ENCODE measurements at places on chromosomes 1 and 21.

DNA sequence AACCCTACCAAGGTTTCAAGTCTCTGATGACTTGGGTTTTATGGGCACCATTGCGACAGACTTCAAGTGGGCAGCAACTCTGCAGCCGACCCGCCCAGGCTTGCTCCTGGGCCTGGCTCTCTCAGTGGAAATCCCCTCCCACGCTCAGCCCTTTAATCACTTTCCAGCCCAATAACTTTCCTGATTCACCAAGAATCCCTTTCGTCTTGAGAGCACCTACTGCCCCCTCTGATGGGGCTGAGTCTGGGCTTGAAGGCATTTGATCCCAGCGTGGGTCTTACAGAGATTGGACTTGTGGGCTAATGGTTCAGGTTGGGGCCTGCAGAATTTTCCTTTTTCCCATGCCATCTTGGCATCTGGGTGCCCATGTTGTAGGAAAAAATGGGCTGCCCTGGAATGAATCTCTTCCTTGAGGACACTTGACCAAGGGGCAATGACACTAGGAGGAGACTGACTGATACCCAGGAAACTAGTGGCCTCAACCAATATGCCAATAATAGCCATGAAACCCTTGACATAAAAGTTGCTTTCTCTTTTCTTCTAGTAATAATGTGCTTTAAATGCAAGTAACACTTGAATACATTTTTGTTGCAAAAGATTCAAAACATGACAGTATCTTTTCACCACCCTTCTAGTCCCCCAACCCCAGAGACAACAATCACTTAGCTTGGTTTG, 7.8 kb upstream of the PHLDA3 start:
- DNase-seq = peak; percentile 72

DNA sequence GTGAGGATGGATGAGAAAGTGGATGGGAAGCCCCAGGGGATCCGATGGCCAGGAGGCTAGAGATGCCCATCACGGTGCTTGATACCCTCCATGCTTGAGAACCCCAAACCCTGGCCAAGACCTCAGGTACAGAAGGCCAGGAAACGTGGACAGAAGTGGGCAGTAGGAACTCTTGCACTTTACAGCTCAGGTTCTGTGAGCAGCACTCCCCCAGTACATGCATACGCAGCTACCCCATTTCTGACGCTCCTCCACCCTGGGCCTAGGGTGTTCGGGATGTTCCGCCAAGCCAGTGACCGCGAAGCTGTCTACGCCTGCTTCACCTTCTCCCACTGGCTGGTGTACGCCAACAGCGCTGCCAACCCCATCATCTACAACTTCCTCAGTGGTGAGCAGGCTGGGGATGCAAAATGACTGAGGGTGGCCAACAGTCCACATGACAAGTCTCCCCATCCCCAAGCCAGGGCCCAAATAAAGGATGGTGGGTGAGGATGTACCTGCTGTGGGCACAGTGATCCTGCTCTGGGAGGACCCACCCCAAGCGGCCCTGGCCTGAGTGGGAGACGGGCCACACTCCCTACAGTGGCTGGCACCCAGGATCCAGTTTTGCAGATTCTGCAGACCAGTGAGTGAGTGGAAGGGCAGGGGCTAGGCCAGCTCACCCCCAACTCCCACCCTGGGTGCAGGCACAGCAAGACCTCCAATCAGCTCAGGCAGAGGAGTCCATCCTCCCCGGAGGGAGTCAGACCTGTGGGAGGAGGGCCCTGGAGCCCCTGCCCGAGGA, 7.4 kb downstream of the HCRTR1 start:
- DNase-seq = no peak

DNA sequence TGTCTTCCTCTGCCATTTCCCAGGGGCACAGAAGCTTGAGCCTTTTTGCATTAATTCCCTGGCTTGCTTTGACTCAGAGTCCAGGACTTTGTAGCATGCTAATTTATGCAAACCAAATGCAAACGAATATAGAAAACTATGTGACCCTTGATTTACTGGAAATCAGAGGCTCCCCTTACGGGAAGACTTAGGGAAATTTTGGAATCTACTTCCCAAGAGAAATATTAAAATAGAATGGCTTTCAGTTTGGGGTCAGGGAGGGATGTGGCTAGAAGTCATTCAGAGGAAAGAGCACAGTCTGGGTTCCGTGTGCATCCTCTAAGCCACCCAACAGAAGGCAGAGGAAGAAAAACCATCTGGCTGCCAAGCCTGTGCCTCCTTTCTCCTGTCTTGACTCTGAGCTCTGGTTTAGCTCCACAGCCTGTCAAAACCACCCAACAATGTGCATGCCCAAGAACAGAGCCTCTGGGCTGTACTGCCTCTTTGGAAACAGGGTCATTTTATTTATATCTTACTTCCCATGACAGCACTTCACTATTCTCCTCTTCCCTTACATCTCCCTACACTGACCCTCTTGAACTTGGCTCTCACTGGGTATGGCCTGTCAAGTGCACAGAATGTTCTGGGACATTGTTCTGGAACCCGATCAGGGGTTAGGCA, 30.1 kb downstream of the ATF3 start:
- no peak for DNase-seq

- DNase-seq = no peak
Observed at GRCh38 chr1:152460529-152460899, 46.5 kb upstream of the CRNN start.

DNA sequence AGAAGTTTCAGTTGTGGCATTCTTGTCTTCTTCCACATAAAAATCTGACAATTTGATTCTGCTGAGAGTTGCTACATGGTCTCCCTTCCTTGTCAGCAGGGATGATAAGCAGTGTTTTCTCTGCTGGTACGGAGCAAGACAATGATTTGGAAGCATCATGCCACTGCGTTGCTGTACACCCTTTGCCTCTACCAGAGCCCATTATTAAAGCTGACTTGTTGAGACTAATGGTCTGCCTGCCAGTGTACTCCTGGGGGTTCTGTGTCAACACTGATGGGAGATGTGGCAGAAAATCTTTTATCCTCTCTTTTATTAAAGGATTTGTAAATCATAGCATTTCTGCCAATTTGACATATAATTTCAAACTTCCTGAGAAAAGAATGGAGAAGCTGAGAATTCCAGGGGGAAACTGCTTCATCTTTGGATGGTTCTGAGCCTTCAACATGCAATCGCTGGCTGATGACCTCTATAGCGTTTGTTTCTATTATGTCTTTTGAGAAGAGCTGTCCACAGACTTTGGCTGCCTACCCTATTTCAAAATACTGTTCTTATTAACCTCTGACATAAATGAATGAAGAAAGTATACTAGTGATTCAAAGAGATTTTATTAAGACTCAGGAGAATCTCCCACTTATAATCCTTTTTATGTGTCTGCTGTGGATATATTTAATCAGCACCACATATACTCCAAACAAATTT, 47.9 kb upstream of the DYNLT5 start:
- no peak for DNase-seq

DNA sequence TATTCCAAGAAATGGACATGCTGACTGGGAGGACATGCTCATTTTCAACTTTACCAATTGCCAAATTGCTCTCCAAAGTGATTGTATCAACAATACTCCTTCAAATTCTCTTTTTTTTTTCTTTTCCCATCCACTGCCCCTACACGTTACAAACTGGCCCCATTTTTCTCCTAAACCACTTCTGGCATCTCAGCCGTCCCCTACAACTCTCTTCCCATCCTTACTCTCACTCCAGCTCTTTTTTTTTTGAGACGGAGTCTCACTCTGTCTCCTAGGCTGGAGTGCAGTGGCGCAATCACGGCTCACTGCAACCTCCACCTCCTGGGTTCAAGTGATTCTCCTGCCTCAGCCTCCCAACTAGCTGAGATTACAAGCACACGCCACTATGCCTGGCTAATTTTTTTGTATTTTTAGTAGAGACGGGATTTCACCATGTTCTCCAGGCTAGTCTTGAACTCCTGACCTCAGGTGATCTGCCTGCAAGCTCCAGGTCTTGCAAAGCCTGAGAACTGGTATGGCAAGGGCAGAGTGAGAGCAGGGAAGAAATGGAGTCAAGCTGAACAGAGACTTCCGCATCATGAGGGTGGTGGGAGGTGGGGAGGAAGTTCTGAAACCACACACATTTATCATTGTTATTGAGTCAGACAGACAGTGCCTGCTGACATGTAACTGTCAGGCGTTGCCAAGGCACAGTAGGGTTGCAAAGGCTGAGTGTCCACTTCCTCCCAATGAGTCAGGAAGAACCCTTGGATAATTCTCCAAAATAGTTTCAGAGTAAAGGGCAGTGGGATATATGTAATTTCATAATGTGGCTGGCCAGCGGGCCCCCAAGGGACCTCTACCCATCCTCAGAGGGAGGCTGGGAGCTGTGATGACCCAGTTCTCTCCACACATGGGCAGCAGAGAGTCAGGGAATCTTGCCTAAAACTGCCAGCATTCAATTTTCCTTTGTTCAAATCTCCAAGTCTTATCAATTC, 17.4 kb downstream of the CELA3A start:
- peak; percentile 98 for DNase-seq

DNA sequence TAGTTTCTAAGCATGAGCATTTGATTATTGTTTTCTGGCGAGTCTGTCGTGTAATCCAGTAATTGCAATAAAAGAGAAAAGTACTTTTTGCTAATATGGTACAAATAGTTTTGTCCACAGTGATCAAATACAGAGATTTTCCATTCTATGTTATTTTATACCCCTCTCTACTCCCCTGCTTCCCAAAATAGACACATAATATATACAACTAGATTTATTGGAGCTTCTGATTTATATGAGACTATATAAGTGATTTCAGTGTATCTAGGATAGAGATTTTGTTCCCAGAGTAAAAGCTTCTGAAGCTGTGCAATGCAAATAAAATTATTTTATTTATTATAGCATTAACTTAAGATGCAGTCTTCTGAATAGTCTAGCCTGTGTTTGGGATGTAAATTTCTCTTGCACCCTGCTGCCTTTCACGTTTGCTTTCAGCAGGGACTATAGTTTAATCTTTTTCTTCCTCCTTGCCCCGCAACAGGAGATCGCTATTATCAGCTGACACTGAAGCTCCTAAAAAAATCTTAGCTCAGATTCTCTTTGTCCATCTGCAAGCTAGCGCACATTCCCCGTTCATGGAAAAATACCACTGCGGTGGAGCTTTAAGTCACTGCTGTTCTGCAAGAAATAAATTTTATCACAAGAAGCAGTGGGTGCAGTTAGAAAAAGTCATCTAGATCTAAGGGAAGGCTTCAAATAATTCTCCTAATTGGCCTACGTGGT, 273.3 kb downstream of the DISC1 start:
- DNase-seq = no peak

DNA sequence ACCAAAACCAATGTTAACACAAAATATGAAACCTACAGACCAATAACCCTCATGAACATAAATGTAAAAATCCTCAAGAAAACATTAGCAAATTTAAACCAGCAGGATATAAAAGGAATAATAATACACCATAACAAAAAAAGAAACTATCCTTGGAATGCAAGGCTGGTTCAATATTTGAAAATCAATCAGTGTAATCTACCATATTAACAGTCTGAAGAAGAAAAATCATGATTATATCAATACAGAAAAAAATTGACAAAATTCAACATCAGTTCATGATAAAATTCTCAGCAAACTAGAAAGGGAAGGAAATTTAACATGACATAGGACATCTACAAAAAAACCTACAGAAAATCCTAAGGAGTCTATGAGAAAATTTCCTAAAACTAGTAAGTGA, 19.8 kb downstream of the PRMT2 start:
- DNase-seq = no peak

- peak; percentile 62 for DNase-seq
Observed at GRCh38 chr1:151639466-151639865, 27.6 kb downstream of the SNX27 start.

- no peak for DNase-seq
Observed at GRCh38 chr1:1118011-1118875, 2.4 kb upstream of the C1orf159 start.

GRCh38 chr1:148308832-148309458, 156.9 kb upstream of the NBPF11 start:
- DNase-seq = no peak

- DNase-seq = no peak
Observed at GRCh38 chr1:86703696-86704457, 499 bp upstream of the SH3GLB1 start.

- DNase-seq = no peak
Observed at GRCh38 chr1:57839067-57839466, 415.2 kb upstream of the DAB1 start.

DNA sequence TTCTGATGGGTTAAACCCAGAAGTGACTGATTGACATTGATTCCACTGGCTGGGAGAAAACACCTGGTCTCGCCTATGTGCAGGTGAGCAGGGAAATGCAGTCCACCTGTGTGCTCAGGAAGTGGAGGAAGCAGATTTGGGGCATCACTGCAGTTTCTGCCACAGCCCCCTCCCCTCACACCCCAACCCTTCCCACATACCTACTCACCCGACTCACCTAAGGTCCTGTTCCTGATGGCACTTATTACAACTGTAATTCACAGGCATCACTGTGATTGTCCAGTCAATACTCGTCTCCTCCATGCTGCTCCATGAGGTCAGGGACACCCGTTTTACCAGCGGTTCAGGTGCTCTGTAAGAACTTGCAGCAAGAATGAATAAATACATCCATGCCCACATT, 68.5 kb downstream of the PCP4 start:
- DNase-seq = no peak

DNA sequence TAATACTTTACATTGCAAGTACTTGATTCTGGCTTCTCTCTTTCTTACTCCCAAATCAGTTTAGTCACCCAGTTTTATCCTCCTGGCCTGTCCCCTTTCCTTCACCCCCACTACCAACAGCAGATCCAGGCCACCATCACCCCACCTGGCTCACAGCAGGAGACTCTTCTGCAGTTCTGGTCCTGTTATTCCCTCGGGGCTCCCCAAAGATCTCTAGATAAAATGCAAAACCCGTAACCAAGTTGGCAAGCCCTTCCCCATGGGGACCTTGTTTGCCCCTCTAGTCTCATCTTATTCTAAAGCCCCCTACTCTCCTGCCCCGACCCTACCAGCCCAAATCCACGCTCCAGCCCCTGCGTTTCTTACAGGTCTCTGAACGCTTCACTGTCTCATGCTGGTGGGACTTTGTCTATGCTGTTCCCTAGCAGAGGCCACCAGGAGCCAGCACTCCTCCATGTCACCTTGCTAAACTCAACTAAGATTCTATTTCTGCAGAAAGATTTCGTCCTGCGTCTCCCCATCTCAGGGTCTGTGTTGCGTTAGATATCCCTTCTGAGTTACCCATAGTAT, 4.0 kb downstream of the ABCG1 start:
- no peak for DNase-seq

DNA sequence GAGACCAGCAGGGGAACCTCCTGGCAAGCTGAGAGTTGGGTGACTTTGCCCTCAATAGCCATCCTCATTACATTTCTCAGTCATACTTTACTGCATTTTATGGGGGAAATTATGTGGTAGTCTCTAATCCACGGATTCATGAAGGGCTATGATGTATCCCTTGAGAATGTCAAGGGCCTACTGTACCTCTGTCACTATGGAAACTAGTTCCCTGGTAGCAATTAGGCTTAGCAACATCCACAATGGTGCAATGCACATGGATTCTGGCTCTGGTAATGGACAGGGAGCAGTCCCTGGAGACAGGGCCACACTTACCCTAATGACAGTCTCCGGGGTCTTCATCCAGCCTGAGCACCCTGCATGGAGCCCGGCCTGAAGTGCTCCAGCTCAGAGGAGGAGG, 26.5 kb downstream of the LRRN2 start:
- no peak for DNase-seq
